ENCODE measurements at places on chromosomes 3 and 15. TPM values are rescaled to one million over a fixed set of nuclear protein-coding genes. Genes with fewer than 3 reads are reported as not detected.
A peak's percentile ranks its signal among the peaks of the same experiment; 100 is the strongest.

GRCh38 chr3:129463716-129464115 lies 23.7 kb downstream of the IFT122 start:
- DNase-seq: no peak

- no peak for DNase-seq
Observed at GRCh38 chr3:195802261-195802701, 9.4 kb downstream of the MUC4 start.

DNA sequence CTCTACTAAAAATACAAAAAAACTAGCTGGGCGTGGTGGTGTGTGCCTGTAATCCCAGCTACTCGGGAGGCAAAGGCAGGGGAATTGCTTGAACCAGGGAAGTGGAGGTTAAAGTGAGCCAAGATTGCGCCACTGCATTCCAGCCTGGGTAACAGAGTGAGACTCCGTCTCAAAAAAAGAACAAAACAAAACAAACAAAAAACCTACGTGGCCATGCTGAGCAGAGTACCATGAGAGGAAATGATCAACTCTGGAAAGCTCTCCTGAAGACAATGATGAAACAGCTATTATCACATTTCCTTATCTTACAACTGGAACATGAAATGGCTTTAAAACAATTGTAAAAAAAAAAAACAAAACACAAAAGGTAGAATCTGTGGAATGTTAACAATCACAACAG lies 75.2 kb downstream of the CHSY1 start:
- peak; percentile 75 for DNase-seq

Gene SNRPA1
- total RNA-seq: 18.6 TPM

Gene SYNM
- 8.4 TPM for total RNA-seq

Gene GOLGA6C
- total RNA-seq: not detected

Gene ZPLD1
- total RNA-seq: 0.43 TPM
